ENCODE measurements at places on chromosomes 2 and 18.
A peak's percentile ranks its signal among the peaks of the same experiment; 100 is the strongest.

GRCh38 chr18:23209031-23209430 lies 73.7 kb downstream of the CABLES1 start:
- DNase-seq: no peak

GRCh38 chr2:201929281-201930026 lies 104.2 kb upstream of the FZD7 start:
- no peak for DNase-seq

DNA sequence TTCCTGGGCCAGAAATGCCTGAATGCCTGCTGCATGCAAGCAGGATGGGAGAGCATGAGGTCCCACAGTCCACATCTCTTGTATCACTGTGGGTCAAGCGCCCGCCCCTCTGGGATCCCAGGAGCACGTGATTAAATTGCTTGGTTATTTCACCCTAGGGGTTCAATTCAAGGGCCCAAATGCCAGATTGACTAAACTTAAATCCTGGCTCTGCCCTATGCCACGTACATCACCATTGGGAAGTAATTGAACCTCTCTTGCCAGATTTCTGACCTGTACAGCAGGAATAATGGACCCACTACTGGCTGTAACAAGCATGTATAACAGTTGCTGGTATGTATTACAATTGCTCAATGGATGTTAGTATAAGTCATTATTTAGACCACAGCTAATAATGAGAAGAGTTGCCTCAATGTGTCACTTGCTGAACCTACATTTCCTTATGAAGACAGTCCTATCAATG lies 19.9 kb downstream of the FHL2 start:
- DNase-seq: no peak

GRCh38 chr2:71690876-71691475 lies 237.6 kb downstream of the DYSF start:
- no peak for DNase-seq

- no peak for DNase-seq
Measured at GRCh38 chr2:240132651-240132980, 3.5 kb downstream of the COPS9 start.

DNA sequence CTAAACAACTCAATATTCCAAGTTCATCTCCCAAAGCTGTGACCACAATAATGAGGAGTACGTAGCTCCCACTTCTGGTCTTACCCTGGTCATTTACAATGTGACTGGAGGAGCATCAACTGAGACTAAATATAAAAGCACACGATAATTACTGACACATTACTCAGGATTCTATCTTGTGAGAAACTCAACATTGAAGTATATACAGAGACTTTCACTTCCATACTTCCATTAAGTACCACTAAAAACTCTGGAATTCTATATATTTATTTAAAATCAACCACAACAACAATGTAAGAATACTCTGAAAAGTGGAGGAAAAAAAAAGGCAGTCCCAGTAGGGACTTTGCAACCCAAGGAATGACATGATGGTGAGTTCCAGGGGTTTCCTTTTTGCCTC lies 61.4 kb downstream of the XDH start:
- DNase-seq: no peak

- no peak for DNase-seq
Measured at GRCh38 chr2:39658371-39658770, 7.3 kb upstream of the TMEM178A start.

DNA sequence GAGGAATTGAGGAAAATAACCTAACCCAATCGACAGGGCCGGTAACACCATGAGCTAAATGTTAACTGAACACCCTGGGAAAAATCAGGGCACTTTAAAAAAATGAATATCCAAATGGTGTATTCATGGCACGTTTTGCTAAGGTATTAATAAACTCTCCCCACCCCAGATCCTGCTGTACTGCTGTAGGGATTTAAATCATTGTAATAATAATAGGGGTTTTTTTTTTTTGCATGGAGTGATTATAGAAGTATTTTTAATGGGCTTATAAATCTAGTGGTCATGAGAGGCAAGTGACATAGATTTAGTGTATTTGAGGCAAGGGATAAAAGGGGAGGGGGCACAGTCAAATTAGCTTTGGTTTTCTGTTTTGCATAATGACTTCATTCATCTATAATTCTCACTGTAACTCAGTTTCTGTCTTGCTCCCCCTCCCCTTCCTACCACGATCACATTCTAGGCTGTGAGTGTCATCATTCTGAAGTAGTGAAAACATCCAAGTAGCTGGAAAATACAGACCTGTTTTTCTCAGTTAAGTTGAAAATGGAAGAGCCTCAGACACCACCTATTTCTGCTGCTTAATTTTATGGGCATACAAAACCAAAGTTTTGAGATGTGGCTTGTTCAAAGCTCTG lies 18.2 kb upstream of the MGAT5 start:
- DNase-seq: no peak

DNA sequence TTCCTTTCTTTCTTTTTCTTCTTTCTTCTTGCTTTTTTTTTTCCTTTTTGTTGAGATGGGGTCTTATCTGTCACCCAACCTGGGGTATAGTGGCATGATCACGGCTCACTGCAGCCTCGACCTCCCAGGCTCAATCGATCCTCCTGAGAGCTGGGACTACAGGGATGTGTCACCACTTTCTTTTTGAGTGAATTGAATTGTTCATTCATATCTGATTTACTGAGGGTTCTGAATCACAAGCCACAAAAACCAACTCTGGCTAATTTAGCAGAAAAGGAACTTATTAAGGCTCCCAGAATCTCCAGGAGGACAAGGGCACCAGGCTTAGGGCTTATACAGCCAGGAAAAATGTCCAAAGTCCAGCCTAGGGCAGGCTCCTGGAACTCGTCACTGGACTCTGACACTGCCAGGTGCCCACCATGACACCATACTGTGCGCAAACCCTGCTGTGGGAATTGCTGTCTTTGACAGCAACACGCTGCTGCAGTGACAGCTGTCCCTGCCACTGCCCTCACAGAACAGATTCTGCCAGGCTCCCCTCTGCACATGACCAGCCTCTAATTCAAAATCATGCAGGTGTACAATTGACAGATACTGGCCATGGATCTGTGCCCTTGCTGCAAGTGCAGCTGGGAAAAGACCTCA lies 42.9 kb upstream of the EML6 start:
- DNase-seq: no peak

GRCh38 chr2:231545105-231545902 lies 15.1 kb upstream of the NMUR1 start:
- DNase-seq: no peak

- no peak for DNase-seq
Measured at GRCh38 chr18:27595113-27595838, 410.2 kb upstream of the CHST9 start.

GRCh38 chr2:44769349-44770011 lies 172.0 kb upstream of the SIX3 start:
- DNase-seq: no peak

GRCh38 chr2:74881176-74881575 lies 47.2 kb downstream of the HK2 start:
- DNase-seq: no peak

DNA sequence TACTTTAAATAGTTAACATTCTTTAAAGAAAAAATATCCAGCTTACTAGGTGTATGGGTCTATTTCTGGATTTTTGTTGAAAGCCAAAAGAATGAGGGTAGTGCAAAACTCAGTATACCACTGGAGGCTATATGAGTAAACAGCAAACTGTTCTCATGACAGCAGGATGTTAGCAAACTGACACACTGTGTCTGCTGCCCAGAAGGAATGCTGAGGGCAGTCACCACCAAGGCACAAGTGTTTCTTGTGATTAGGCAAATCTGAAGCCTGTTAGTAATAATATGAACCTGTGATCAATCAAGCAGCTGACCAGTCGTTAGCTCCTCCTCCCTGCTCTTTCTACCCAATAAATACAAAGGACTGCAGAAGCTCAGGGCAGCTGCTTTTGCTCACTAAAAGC lies 50.5 kb upstream of the SULT1C3 start:
- no peak for DNase-seq

GRCh38 chr2:98478907-98479306 lies 34.2 kb downstream of the INPP4A start:
- no peak for DNase-seq

GRCh38 chr18:12944709-12945108 lies 3.1 kb upstream of the SEH1L start:
- DNase-seq: no peak

DNA sequence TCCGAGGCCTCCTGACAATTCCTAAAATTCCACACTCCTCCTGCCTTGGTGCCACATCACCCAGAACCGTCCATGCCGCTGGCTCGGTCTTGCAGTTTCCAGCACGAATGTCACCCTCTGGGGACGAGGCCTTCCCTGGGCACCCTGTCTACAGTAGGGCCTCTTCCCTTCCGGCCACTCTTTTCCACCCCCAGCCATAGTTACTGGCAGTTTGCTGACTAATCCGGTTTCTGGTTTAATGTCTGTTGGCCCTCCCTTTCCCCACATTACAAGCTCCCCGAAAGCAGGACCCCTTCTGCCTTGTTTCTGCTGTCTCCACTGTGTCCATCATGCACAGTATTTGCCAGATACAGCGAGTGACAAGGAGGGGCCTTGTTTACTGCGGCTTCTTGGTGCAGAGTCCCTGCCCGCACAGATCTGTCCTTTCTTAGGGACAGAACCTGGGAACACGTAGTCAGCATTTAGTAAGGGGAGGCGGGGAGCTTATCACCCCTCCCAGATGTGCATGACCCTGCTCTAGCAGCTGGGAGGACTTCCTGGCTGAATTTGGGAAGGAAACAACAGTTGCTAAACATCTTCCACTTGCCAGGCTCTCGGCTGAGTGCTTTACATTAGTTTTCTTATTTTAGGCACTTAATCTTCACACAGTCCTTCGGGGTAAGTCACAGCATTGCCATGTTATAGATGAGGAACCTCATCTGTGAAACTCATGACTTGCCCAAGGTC lies 23.6 kb upstream of the CATIP start:
- DNase-seq: no peak

DNA sequence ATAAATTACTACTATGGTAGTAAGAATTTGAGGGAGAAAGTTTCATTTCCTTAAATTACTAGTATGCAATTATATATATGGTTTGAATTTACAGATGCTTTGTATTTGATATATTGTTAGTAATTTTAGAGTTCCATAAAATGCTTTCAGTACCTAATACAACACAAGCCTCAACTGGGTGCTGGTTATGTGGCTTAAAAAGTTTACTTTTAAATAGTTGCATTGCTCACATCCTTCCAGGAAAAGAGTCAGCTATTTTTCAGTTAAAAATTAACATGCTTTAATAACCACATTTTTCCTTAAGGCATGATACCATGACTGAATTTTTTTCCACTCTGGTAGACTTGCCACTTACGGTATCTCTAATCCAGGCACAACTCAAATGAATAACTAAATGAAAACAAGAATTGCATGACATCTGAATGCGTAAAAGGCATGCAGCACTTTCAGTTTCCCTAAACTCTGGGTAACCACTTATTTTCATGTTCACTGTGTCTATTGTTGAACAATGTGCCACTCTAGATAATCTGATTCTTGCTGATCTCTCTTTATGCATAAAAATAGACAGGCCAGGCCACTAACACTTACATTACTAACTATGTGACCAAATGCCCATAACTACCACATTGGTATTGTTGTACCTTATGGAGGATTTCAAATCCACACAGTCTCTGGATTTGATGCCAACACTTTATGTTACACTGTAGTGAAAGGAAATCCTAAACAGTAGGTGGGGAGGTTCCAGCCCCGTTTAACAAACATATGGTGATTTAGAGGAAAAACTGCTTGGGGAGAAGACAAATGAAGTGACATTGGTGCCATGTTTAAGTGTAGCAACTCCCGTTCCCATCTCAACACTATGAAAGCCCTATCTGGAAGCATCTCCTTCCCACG lies 35.5 kb upstream of the SLC35F5 start:
- DNase-seq: peak; percentile 42

- DNase-seq: no peak
Measured at GRCh38 chr18:69953191-69953590, 5.5 kb upstream of the CD226 start.

GRCh38 chr2:190277234-190278112 lies 42.2 kb downstream of the HIBCH start:
- no peak for DNase-seq

- DNase-seq: no peak
Measured at GRCh38 chr2:121519153-121519552, 11.5 kb upstream of the RNU4ATAC start.

GRCh38 chr2:216516730-216517350 lies 18.2 kb downstream of the RPL37A start:
- DNase-seq: no peak

DNA sequence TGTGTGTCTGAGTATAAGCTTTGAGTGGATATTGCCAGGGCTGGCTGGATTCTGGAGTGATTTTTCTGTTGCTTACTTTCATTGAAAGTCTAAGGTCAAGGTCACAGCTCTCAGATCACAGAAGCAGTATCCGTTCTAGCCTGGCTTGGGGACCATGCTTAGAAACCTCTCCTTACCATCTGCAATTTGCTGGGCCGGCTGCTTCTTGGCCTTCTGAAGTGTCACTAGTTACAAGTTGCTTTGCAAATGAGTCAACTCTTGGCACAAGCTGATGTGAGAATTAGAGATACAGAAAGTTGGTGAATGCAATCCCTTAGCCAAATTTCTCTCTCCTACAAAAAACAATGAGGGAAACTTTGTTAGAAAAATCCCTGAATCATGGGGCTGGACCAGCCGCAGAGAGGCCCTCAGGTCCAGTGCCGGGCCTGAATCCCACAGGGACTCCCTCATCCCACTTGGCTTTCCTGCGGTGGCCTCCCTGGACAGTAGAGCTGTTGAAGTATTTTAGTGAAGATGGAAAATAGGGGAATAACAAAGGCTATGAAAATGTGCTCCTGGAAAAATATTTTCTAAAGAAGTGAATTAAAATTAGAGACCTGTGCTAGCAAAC lies 92.7 kb upstream of the CNGA3 start:
- DNase-seq: no peak

GRCh38 chr2:239912938-239913635 lies 112.1 kb downstream of the NDUFA10 start:
- no peak for DNase-seq

DNA sequence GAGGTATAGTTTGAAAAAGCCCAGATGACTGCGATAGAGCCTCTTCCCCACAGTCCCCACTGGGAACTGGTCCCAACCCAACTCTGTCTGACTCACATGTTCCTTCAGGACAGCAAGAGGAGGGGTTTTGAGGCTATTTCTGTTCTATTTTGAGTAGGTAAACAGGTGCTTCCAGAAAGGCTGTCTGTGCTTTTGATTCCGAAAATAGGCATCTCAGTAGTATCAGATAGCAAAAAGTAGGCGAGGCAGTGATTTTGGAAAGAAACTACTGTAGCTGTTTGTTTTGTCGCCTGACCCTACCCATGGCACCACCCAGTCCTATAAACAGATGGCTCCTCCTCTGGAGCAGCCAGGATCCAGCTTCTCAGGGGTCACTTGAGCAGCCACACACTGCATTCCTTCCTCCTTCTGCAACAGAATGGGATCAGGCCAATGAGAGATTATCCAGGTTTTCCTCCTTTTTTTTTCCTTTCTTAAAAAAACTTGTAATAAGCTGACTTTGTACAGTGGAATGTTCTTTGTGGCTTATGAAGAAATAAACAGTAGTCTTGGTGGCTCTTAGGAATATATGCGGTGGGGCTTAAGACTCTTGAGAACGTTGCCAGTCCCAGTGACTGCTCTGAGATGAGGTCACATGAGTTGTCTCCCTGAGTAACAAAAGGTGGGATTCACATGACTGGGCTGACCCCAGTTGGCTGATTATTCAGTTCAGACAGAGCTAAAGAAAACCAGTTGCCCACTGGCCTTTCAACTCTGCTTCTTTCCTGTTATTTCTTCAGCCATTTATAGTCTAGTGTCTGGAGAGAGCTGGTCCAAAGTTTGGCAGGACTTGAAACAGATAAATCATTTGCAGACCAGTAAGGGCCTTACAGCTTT lies 98.6 kb downstream of the KCNS3 start:
- DNase-seq: peak; percentile 84

All from AG09319 (cell line).